SW 1271 (cell line): ENCODE measurements at places on chromosomes 7 and 10.

DNA sequence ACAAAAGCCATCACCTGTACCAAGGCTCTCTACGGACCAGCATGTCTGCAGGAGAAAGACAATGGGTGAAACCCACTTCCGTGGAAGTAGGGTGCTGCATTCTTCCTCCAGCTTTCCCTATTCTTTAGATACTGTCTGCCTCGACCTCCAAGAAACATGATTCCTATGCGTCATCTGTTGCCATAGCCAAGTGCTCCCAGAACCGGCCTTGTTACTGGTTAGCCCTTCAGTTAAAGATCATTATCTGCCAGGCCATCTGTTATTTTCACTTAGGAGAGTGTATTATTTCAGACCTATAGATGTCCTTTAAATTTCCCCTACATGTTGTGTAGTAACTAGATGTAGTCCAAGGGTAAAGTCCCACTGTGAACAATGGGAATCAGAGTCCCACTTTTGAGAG, 89.0 kb upstream of the KIAA1217 start:
- DNase-seq: no peak

DNA sequence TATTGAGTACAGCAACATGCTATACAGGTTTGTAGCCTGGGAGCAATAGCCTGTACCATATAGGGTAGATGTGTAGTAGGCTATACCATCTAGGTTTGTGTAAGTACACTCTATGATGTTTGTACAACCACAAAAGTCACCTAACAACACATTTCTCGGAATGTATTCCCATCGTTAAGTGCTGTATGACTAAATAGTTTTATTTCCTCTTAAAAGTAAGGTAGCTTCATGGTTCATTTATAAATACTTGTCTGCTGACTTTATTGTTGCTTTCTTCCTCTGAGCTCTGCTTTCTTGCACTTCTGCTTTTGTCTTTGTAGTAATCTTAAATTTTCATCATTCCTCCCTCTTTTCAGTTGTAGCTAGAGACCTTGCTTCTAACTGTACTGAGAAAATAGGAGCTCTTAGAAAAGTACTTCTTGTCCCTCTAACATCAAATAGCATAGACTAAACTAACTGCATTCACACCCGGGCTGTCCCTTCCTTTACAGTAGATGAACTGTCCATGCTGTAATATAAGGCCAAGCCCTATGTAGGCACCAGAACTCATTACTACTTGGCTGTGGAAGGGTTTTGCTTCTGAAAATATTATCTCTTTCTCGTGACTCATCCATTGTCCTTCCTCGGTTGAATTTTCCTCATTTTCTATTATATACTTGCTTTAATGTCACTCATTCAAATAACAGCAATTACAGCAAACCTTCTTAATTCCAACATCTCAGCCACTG, 55.4 kb upstream of the FAM3C start:
- DNase-seq: no peak

- DNase-seq: no peak
These were observed 569 bp downstream of the SLC26A5 start for GRCh38 chr7:103445228-103446048.

- DNase-seq: no peak
These were observed 598.5 kb downstream of the SORCS3 start for GRCh38 chr10:105239311-105240219.

- no peak for DNase-seq
These were observed 422.0 kb downstream of the PLXNA4 start for GRCh38 chr7:132154248-132154647.

- DNase-seq: no peak
These were observed 910.3 kb downstream of the LRMDA start for GRCh38 chr10:76341740-76342139.

DNA sequence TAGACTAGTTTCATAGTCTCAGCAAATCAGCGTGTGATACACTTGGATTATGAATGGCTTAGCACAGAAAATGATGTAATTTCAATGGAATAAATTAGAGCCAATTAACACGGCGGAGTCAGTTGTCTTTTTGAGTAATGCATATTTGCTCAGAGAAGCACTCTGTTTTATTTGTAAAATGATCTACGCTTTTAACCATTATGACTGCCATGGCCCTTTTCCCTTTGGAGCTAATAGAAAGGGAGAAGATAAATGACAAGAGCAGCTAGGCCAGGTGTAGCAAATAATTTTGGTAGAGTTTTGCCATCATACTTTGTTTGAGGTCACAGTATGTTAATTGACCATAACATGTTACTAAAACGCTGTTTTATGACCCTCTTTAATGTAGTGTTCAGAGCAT, 86.8 kb downstream of the GPR158 start:
- no peak for DNase-seq

DNA sequence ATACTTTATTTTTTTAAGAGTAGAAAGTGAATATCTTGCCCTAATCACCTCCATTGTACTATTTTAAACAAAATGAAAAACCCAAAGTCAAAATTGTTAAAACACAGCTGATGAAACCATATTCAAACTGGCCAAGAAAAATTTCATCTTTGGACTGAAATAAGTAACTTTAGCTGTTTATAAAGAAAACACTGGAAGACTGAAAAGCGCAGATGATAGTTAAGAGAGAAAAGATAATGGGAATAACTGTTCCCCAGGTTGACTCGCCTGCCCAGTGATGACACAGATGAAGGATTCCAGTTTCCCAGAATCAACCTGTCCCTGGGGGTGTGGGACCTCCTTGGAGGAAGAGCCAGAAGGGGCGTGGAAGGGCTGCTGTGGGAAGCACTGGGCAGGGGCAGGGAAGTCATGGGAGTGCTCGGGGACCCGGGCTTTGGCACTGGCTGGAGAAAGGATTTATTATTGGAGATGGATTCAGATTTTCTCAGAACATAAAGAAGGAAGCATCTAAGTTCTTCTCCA, 43.1 kb downstream of the DENND2A start:
- no peak for DNase-seq

DNA sequence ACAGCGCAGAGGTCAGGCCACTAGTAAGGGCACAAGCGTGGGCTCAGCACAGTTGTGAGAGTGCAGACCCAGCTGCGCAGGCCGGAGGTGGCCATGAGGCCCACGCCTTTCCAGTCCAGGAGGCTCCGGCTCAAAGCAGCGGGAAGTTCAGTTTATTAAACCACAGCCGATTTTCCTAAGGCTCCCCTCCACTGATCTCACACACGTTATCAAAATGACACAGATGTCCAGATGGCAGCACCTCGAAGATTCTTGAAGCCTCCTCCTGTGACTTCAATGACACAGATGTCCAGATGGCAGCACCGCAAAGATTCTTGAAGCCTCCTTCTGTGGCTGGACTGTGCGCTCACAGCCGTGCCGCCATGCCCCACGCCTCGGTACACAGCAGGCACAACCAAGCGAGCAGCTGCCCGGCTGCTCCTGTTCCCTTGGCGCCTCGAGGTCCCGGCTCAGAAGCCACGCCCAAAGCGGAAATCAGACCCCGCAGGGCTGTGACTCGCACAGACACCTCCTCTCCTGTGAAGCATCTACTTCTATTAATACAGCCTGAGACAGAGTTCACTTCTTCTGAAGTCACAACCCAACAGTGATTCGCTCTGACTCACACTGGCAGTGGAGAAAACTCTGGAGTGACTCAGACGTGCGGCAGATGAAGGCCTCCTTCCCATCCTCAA, 122.7 kb downstream of the MAD1L1 start:
- peak; percentile 95 for DNase-seq

DNA sequence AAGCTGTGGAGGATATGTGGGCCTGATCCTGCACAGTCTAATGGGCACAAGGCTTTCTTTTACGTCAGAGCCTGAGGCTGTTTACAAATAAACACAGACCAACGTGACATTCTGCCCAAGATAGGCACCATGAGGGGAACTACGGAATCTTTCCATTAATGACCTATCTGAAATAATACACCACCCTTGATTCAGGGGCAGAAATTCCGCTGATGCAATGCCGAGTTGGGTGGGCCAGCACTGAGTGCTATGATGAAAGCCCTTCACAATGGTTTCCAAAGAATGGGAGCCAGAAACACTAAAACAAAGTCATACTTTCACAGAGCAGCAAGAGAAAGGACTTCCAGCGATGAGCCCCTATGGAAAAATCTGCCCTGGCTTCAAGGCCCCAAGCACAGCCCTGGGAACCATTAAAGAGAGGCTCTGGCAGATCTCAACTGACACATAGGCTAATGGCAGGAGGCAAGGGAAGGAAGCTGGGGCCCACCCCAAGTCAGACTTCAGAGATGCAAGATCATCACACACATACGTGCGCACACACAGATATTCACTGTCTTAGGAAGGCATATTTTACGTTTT, 72.2 kb upstream of the DLX6 start:
- no peak for DNase-seq

DNA sequence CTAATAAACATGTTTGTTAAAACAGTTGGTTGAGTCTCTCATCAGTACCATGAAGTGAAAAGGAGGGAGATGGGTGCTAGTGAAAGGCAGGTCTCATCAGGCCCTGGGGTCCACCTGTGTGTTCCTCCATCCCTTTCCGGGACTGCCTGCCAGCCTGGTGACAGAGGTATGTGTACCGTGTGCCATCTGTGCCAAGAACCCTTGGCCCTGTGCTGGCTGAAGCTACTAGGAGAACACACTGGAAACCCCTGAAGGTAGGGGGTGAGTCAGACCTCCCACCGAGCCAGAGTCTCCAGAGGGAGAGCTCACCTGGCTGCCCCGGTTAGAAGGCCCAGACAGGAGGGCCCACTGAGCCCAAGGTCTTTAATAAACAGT, 2.3 kb downstream of the DDIT4 start:
- no peak for DNase-seq

DNA sequence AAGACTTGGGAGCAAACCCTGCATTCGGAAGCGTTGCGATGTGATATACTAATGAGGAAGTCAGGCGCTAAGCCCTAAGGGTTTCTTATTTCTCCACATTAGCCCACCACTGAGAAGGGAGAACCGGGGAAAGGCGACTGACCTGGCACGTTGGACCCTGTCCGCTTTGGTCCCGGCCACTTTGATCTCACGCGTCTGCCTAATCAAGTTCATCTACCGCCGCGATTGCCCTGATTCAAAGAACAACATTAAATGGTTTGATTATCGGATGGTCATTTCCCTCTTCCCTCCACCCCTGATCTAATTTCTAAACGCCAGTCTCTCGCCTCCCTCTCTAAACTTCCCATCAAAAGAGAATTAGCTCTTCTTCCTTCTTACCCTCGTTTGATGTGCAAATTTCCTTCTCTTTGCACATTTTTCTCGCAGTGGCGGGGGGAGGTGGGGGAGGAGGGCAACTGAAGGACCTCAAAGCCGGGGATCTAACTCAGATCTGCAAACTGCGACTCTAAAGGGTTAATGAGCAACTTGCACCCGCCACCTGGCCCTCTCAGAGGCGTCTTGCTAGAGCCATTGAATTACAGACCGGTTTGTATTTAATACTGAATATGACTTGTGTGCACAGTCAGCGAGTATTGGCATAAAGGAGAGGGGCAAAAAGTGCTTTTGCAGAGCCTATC, 687 bp upstream of the DKK1 start:
- DNase-seq: no peak

GRCh38 chr10:110208614-110209453, 1.4 kb downstream of the MXI1 start:
- no peak for DNase-seq

DNA sequence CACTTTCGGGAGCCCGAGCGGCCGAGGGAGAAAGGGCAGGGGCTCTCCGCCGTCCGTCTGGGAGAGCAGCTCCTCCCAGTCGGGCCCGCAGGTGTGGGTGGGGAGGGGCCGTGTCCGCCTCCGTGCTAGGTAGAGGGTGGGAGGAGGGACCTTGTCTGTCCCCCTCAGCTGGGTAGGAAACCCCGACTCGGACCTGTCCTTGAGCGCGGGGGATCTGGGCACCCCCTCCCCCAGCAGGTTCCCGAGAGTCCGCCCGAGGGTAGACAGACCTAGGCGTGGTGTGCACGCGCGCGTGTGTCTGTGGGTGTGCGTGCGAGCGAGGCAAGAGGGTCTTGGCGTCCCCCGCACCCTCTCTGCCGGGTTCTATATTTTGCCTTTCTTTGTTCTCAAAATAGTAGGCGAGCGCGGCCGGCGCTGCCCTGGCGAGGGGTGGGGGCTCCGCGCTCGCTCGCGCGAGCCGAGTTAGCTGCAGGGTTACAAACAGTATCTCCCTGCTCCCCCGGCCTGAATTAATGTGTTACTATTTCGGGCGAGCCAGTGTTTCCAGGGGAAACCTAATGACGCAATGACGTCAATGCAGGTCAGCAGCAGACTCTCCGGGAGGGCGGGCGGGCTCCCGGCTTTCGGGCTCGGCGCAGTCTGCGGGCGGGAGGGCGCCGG, 73.9 kb upstream of the LEP start:
- DNase-seq: no peak

DNA sequence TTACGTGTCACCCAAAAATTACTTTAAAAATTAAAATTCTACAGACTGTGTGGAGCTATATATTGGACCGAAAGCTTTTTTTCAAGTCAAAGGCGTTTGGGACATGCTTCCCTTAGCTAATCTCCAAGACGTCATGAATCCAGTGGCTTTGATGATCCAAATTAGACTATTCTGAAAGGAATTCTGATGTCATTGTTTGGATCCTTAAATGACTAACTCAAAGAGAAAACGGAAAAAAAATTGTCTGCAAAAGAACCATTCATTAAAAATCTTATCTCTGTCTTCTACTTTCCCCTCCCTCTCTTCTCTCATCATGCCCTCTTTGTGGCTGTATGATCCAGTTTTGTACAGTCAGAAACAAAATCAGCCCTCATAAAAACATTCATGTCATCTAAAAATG, 161.8 kb downstream of the ETV1 start:
- no peak for DNase-seq

DNA sequence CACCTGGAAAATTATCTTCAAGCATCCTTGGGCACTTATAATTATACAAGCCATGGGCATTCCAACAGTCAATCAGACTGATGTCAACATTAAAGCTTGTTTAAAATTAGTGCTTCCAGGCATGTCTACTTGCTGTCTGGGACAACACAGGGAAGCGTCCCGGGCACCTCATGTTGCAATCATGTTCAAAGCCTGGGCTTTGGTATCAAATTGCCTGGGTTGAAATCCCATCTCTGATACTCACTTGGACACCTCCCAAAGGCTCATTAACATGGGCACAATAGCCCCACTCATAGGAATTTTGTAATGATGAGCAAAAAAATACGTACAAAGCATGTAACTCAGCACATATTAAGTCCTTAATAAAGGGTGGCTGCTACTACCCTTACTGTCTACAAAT, 14.4 kb downstream of the AIFM2 start:
- no peak for DNase-seq

DNA sequence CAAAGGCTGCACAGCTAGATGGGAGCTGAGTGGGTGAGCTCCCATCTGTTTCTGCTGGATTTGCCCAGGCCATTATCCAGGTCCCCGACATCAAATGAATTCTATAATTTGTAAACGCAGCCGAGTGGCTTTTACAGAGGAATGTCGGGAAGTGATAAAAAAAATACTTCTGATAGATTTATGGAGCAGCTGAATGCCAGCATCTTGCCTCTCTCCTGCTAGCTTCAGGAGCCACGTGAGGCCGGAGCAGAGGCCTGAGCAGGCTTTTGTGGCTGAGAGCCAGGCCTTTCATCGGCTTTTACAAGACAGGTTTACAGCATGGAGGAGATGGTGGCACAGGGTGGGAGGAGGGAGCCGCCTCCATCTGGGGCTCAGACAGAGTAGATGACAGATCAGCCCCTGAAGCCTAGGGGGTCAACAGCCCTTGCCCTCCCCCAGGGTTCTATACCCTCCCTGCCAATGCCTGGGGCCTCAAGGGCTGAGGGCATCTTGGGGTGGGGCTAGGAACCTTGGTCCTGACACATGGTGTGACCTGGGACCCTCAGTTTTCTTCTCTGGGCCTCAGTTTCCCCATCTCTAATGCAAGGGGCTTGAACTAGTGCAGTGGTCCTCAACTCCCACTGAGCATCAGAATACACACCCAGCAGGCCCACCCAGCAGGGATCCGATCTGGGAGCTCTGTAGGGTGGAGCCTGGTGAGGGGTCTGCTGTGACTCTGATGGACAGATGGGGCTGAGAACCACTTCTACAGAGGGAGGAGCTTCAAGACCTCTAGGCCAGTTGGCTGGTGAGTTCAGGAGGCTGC, 44.2 kb upstream of the PCBD1 start:
- no peak for DNase-seq
